Activated T-cell treated with anti-CD3 and anti-CD28 coated beads, Interleukin-2, amount 50 U/mL, for 4 hours (primary cell): ENCODE measurements at places on chromosomes 2 and 18.

- no peak for DNase-seq
Observed at GRCh38 chr2:119837350-119837749, 77.6 kb downstream of the PTPN4 start.

- no peak for DNase-seq
Observed at GRCh38 chr2:40358783-40359182, 93.1 kb downstream of the SLC8A1 start.

GRCh38 chr2:105329197-105329554 is 359 bp downstream of the TGFBRAP1 start:
- no peak for DNase-seq

DNA sequence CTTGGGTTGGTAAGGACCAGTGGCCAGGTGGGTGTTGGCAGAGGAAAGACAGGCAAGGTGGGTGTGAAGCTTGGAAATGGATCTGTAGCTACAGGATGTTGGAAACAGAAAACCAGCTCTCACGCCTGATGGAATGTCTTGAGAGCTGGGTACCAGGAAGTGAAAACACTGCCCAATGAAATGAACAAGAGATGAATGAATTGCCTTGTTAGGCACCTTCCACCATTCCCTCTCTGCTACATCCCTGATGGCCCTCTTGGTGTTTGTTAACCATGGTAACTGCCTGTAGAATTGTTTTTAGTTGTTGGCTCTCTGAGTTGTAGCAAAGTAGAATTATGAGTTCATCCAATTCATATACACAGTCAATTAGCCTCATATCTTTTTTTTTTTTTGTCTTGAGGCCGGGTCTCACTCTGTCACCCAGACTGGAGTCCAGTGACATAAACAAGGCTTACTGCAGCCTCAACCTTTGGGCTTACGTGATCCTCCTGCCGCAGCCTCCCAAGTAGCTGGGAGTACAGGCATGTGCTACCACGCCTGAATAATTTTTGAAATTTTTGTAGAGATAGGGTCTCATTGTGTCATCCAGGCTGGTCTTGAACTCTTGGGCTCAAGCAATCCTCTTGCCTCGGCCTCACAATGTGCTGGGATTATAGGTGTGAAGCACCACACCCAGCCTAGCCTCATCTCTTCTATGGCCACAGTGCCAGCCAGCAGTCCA is 9.5 kb downstream of the KCMF1 start:
- no peak for DNase-seq

DNA sequence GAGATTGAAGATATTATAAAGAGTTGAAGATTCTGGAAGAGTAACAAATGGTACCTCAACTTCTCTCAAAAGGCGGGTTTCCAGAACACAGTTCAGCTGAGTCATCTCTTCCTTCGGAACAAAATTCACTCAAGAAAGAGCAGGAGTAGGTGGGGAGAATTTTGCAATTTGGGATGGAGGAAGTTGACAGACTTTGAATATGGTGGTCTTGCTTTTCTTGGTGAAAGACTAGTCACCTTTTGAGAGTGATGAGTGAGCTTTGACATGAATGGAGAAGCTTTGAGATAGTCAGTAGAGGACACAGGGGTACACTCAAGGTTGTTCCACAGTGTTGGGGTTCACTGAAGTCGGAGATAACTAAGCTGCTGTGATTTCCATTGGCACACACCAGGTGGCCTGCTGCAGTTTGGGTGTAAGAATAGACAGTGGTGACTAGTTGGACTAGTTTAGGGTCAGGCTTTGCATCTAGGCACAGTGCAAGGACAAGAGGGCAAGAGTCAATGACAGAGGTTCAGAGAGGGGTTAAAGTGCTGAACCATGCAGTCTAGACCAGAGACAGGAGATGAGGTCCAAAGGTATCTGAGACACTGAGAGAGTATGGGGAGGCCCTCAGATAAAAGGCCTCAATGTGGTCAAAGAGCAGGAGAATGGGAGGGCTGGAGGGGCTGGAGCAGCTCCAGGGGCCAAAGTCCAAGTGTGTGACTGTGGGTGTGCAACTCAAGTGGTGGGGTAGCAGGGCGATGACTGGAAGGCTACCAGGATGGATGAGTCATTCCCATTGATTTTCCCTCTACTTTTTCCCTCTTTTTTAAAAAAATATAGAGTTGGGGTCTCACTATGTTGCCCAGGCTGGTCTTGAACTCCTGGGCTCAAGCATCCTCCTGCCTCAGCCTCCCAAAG is 7.7 kb downstream of the CCL20 start:
- no peak for DNase-seq

GRCh38 chr18:5142859-5143258 is 54.2 kb downstream of the AKAIN1 start:
- no peak for DNase-seq

- no peak for DNase-seq
Observed at GRCh38 chr18:62569081-62569655, 46.3 kb downstream of the ZCCHC2 start.
